ENCODE measurements at places on chromosomes 6 and 20.

DNA sequence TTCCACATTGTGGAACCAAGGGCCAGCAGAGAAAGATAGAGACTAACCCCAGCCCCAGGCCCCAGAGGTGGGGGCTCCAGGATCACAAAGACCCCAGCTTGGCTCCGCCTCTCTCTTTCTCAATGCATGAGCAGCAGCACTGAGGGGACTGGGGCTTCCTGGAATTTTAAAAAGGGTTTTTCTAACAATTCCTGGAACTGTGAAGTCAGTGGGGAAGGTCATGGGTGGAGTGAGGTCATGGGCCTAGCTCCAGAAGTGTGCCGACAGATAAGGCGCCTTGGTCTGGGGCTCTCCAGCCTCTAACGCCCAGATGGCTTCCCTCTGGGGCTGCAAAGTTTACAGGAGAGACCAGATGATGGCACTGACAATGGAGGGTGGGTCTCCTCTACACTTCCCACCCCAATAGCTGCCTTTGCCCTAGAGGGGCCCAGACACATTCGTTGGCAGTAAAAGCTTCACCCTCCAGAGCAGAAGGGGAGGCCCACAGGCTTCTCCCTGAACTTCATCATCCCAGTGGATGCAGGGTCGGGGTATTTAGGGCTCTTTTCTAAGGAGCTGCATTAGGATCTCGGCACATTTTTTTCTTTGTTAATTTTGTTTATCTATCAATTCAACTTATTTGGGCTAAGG is 46.9 kb upstream of the CD93 start:
- peak; percentile 96 for DNase-seq

DNA sequence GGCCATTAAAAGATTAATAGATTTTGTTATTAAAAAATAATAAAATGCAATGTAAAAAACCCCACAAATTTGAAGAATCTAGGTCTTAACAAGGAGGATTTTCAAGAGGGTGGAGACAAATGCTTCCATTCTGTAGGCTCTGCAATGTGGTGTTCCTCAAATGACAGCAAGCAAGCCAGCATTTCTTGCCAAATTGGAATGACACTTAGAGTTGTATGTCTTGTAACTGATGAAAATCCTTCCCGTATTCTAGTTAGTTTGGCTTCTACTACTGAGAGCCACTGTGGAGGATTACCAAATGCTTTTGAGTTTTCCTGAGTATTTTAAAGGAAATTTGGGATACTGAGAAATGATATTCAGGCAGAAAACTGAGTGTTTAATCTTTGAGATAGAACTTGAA is 1225.5 kb upstream of the CITED2 start:
- no peak for DNase-seq

DNA sequence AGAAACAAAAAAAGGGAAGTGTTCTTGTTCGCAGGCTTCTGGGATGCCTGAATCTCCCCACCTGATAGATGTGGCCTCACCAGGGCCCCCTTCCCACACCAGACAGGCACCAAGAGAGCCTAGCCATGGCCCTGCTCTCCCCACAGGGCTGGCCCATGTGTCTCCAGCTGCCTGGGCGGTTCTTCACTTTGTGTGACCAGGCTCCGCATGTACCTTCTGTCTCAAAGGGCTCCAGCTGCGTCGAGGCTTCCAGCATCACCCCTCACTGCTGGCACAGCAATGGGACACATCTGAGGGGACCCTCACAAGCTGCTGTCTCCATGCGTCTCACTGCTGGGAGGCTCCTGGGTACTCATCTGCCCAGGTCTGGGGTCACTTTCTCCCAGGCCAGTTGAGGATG is 362.9 kb downstream of the ZFAND3 start:
- no peak for DNase-seq

- DNase-seq: no peak
These were observed 542.2 kb downstream of the GRIK2 start for GRCh38 chr6:101935732-101936131.

- no peak for DNase-seq
These were observed 134.9 kb downstream of the BCAS1 start for GRCh38 chr20:53935344-53936084.

DNA sequence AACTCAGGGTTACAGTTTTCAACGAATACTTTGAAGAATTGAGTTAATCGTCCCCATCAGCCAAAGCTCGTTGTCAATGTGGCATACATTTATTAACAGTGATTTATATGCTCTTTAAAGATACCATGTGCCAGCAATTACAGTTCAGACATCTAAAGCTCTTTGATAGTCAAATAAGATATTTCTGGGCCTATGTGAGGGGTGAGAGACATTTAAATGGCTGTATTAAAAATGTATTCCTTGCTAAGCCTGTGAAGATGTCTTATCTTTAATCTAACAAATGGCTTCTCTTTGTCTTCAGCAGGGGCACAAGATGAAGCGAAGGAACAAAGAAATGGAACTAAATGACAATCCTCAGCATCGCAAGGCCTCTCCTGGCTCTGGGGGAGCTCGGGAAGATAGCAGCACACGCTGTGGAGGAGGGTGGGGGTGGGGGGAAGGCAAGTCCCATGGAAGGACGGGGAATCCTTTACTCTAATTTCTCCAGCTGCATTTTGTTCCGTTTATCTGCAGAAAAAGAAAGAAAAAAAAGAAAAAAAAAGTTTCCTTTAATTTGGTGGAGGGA is 523.6 kb downstream of the KIF16B start:
- DNase-seq: no peak

DNA sequence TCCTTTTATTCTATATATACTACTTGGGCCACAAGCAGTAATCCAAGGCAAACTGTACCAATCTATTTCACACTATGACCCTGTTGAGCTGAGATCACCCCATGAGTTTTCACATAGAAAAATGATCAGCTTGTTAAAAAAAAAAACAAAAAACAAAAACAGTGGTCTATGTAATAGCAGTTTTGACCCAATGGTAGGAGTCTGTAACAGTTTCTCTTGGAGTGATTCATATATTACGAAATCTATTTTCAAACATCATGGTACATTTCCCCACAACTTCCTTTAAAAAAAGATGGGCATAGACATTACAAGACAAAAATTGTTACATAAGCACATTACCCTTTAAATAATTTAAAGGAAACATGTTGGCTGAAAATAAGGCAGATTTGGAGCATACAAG is 78.1 kb downstream of the PRSS35 start:
- no peak for DNase-seq

DNA sequence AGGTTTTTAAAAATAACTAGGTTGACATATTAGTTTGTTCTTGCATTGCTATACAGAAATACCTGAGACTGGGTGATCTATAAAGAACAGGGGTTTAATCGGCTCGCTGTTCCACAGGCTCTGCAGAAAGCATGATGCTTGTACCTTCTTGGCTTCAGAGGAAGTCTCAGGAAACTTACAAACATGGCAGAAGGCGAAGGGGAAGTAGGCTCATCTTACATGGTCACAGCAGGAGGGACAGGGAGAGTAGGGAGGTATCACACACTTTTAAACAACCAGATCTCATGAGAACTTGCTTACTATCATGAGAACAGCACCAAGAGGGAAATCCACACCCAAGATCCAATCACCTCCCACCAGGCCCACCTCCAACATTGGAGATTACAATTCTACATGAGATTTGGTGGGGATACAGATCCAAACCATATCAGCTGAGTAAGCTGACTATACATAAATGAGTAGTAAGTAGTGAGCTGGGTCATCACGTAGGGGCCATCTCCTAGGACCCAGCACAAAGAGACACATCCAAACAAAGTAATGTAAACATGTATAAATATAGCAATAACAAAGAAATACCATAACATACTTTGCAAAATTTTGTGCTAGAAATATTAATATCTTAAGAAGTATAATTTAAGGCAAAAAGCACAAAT is 31.4 kb upstream of the SIRPG start:
- no peak for DNase-seq

- DNase-seq: no peak
These were observed 17.1 kb downstream of the DEFB114 start for GRCh38 chr6:49946835-49947234.

DNA sequence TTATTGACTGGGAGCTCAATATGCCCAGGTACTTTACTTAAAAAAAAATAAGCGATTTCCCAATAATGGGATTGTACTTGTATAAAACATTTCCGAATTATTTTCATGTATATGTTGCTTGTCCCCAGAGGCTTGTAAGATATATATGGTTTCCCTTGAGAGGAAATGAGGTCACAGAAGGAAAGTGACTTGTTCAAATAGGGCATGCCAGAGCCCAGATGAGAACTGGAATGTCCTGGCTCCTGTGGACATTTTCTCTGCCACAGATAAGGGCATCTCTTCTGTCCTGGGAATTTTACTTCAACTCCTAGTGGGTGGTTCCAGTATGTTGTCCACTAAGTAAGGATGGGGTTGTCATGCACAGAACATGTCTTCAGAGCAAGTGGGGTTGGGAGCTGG is 63.0 kb downstream of the LYRM2 start:
- DNase-seq: no peak

DNA sequence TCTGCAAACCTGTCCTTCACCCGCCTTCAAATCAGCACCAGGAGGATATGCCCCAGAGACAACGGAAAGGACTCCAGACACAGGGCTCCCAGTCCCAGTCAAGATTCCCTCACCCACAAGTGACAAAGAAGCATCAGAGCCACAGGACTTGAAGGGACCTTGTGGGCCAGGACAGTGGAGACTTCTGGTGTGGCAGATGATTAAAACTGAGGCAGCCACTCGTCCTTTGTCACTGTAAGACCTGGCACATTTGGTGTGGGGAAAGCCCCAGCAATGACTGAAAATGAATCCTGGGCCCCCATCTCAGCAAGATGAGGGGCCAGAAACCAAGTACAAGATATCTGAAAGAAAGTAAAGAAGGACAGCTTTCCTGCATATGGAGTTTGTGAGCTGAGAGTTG is 15.6 kb upstream of the GMPR start:
- DNase-seq: no peak

DNA sequence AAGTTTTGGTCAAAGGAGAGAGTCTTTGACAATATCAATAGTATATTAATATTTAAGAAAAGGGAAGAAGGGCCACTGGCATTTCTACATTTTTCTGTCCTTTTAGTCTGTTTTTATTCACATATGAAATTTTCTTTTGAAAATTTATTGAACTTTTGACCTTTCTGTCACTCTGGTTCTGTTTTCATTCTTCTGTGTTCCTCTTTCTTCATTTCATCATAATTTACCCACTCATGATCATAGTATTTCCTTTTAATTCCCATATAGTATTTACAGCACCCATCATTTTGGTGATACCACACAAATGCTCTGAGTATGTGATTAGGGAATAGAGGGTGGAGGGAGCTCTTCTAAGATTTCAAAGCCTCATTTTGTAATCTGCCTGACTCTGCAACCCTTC is 142.8 kb downstream of the GJA1 start:
- DNase-seq: no peak

DNA sequence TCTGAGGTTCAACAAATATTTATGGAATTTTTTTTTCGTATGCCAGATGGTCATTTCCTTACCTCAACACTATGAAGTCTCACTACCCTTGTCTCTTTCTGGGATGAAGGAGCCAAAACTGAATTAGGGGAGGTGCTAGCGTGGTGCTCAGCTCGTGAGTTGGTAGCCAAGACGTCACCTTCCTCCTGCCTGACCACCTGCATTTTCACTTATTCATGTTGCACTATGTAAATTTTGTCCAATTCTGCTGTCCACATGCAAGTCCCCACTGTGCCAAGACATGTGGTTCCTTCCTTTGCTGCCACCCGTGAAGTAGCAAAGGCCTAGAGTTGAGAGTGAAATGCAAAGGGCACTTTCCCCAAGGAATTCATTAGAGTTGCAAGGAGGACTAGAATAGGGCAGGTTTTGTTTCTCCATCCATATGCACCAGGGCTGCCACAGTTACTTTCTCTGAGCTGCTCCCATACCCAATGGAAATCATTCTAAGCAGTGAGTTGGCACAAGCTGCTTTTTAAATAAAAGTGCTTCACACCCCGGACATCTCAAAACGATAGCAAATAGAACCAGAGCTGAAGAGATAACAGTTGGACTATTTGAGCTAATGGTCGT is 591.3 kb upstream of the NOX3 start:
- no peak for DNase-seq

GRCh38 chr20:25019381-25020155 is 27.0 kb upstream of the APMAP start:
- DNase-seq: no peak

- DNase-seq: no peak
These were observed 163.6 kb upstream of the CST7 start for GRCh38 chr20:24785141-24786110.

GRCh38 chr6:63307581-63308246 is 12.1 kb downstream of the LGSN start:
- DNase-seq: no peak

DNA sequence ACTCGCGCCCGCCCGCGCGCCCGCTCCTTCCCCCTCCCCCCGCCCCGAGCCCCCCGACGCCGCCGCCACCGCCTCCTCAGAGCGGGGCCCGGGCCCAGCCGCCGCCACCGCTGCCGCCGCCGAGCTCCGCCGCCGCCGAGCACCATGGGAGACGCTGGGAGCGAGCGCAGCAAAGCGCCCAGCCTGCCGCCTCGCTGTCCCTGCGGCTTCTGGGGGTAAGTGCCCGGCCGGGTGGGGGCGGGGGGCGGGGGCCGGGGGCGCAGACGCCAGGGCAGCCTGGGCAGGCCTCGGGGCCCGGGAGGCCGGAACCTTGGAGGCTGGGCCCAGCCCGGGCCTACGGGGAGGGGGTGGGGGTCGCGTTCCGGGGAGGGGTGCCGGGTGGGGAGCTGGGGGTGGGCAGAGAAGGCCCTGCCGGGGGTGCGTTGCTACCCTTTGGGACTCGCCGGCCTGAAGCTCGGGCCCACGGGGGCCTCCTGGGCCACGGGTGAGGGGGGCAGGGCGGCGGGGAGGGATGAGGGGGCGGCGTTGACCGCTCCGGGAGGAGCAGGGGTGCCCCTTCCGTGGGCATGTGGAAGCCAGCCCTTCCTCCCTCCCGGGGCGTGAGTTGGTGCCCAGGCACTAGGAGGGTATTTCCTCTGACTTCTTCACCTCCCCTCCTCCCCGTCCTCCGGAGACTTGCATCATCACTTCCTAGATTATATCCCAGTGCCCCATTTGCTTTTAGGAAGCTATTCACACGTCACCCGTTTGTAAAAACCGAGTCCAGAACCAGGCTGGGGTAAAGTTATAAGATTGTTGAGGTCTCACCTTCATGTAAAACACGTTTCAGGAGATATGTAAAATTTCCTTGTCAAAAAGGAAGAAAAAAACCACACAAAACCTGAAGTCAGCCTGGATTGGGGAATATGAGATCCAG is 533 bp downstream of the ZFAND3 start:
- DNase-seq: peak; percentile 44

DNA sequence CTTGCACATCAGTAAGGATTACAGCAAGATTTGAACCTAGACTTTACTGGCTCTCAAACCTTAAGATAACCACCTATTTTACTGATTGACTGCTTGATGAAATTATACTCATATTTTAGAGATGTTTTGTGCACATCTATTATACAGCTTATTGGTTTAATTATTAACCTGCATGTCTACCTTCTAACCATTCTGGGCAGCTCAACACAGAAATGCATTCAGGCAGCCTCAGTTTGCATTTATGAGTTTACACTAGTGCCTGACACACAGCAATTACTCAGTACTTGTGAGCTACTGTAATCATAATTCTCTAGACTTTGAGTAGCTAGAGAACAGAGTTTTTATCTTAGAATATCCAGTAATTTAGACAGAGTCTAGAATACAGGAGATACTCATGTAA is 273.9 kb upstream of the THEMIS start:
- no peak for DNase-seq

- peak; percentile 53 for DNase-seq
These were observed 9.9 kb downstream of the CCDC167 start for GRCh38 chr6:37489697-37490336.
